ENCODE measurements at places on chromosomes 16 and 17. TPM values are rescaled to one million over a fixed set of nuclear protein-coding genes. Genes with fewer than 3 reads are reported as not detected.

FBXW10B gene
- total RNA-seq = 1.3 TPM

MFAP4 gene
- 157 TPM for total RNA-seq

GNG13 gene
- not detected for total RNA-seq

TXNL4B gene
- 11.3 TPM for total RNA-seq

LYRM1 gene
- total RNA-seq = 22.5 TPM

EVI2B gene
- 0.66 TPM for total RNA-seq

UBFD1 gene
- total RNA-seq = 44.2 TPM

CACNG5 gene
- total RNA-seq = not detected

ADORA2B gene
- total RNA-seq = 2.1 TPM

IL4R gene
- 10.6 TPM for total RNA-seq

PTGES3L gene
- 37.3 TPM for total RNA-seq

DOC2B gene
- 2.4 TPM for total RNA-seq

MTSS2 gene
- 28.9 TPM for total RNA-seq

PITPNC1 gene
- 8.6 TPM for total RNA-seq

ALDH3A1 gene
- total RNA-seq = 0.18 TPM

SCIMP gene
- 0.89 TPM for total RNA-seq

DNASE1L2 gene
- 0.89 TPM for total RNA-seq

ACSM5 gene
- total RNA-seq = 0.18 TPM

TCAP gene
- total RNA-seq = 286 TPM

THOC6 gene
- 15.0 TPM for total RNA-seq

PRR11 gene
- total RNA-seq = 4.2 TPM

AGRP gene
- total RNA-seq = not detected

IL17C gene
- not detected for total RNA-seq

GLTPD2 gene
- not detected for total RNA-seq

RNF222 gene
- total RNA-seq = not detected

C1QTNF1 gene
- 10.8 TPM for total RNA-seq

DLX4 gene
- 0.13 TPM for total RNA-seq

PAGR1 gene
- 31.3 TPM for total RNA-seq

VPS35 gene
- total RNA-seq = 82.5 TPM

CDH11 gene
- total RNA-seq = 114 TPM

MYH1 gene
- 3.4 TPM for total RNA-seq

TAF15 gene
- total RNA-seq = 26.9 TPM

ITGAL gene
- 0.89 TPM for total RNA-seq

Measured in muscle of leg (tissue), 16 donors.